ENCODE measurements at places on chromosomes 4 and X.

GRCh38 chrX:134645936-134646543, 12.2 kb downstream of the PLAC1 start:
- H3K36me3 ChIP-seq: no peaks in the 10 kb centered on the region
- no peak overlapping the region for H3K4me3 ChIP-seq
- H3K4me1 ChIP-seq: no peaks in the 10 kb centered on the region
- H3K27me3 ChIP-seq: no peaks in the 10 kb centered on the region

- H3K27me3 ChIP-seq: no peaks in the 10 kb centered on the region
- no peak overlapping the region for H3K27ac ChIP-seq
- no peaks in the 10 kb centered on the region for H3K4me1 ChIP-seq
- no peak for DNase-seq
- H3K4me3 ChIP-seq: peak overlapping the region; percentile 41
- no peaks in the 10 kb centered on the region for H3K36me3 ChIP-seq
Observed at GRCh38 chr4:137124278-137124932, 407.9 kb downstream of the PCDH18 start.

GRCh38 chrX:53357799-53358530, 64.5 kb downstream of the SMC1A start:
- H3K4me1 ChIP-seq: no peaks in the 10 kb centered on the region
- H3K27me3 ChIP-seq: no peaks in the 10 kb centered on the region
- no peak overlapping the region for H3K27ac ChIP-seq

GRCh38 chrX:112941209-112941837, 100.7 kb upstream of the AMOT start:
- no peaks in the 10 kb centered on the region for H3K27me3 ChIP-seq
- no peak overlapping the region for H3K27ac ChIP-seq
- H3K4me3 ChIP-seq: no peak overlapping the region
- no peaks in the 10 kb centered on the region for H3K4me1 ChIP-seq
- no peak for DNase-seq

GRCh38 chr4:186161138-186161537, 30.2 kb upstream of the CYP4V2 start:
- H3K4me3 ChIP-seq: no peak overlapping the region
- no peak overlapping the region for H3K27ac ChIP-seq
- DNase-seq: no peak
- H3K4me1 ChIP-seq: no peaks in the 10 kb centered on the region
- no peaks in the 10 kb centered on the region for H3K27me3 ChIP-seq
- H3K36me3 ChIP-seq: peaks cover 4% of the 10 kb centered on the region

DNA sequence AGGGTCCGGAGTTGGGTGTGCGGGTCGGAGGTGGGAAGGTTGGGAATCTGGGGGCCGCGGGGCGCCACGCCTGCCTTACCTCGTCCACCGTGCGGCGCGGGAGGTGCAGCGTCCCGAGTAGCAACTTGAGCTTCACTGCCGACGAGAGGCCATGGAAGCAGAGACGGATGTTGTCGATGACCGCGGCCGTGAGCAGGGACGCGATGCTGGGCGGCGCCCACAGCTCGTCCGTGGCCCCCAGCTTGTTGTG, 178 bp downstream of the NELFA start:
- DNase-seq: no peak
- peak overlapping the region; percentile 99 for H3K4me3 ChIP-seq
- H3K36me3 ChIP-seq: no peaks in the 10 kb centered on the region
- H3K27ac ChIP-seq: peak overlapping the region; percentile 94
- peaks cover 28% of the 10 kb centered on the region for H3K4me1 ChIP-seq

DNA sequence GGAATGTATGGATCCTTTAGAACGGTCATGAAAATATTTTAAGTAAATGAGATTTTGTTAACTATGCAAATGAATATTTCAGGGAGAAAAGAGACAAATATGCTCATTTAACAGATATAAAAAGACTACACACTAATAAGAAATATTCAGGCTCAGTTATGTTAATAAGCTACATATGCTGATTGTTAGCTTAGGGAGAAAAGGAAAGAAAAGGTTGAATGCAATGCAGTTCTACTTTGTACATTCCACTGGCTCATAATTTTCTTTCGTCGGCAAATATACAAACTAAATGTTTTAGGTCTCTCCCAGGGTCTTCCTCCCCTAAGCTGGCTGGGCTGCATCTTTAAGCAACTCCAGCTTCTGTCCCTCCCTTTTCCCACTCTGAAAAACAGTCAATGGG, 2.7 kb upstream of the RTL3 start:
- H3K36me3 ChIP-seq: no peaks in the 10 kb centered on the region
- no peaks in the 10 kb centered on the region for H3K27me3 ChIP-seq
- H3K27ac ChIP-seq: no peak overlapping the region
- H3K4me1 ChIP-seq: no peaks in the 10 kb centered on the region
- no peak overlapping the region for H3K4me3 ChIP-seq

GRCh38 chrX:120286733-120287512, 24.3 kb downstream of the TMEM255A start:
- H3K4me1 ChIP-seq: no peaks in the 10 kb centered on the region
- no peak overlapping the region for H3K27ac ChIP-seq
- H3K27me3 ChIP-seq: no peaks in the 10 kb centered on the region

GRCh38 chrX:39017716-39018115, 216.5 kb downstream of the MID1IP1 start:
- H3K4me3 ChIP-seq: no peak overlapping the region
- DNase-seq: no peak
- H3K4me1 ChIP-seq: peaks cover 9% of the 10 kb centered on the region
- H3K36me3 ChIP-seq: no peaks in the 10 kb centered on the region
- no peak overlapping the region for H3K27ac ChIP-seq

- no peak overlapping the region for H3K27ac ChIP-seq
- no peaks in the 10 kb centered on the region for H3K4me1 ChIP-seq
- H3K4me3 ChIP-seq: no peak overlapping the region
Observed at GRCh38 chrX:37958525-37959211, 47.7 kb upstream of the SYTL5 start.

- H3K4me3 ChIP-seq: no peak overlapping the region
- no peak for DNase-seq
- peaks cover 12% of the 10 kb centered on the region for H3K4me1 ChIP-seq
- no peak overlapping the region for H3K27ac ChIP-seq
Observed at GRCh38 chr4:84503495-84504437, 4.7 kb upstream of the NKX6-1 start.

- H3K27ac ChIP-seq: no peak overlapping the region
- no peak overlapping the region for H3K4me3 ChIP-seq
- no peaks in the 10 kb centered on the region for H3K27me3 ChIP-seq
- no peaks in the 10 kb centered on the region for H3K4me1 ChIP-seq
Observed at GRCh38 chr4:101865501-101866062, 75.1 kb downstream of the BANK1 start.

- H3K27me3 ChIP-seq: no peaks in the 10 kb centered on the region
- no peaks in the 10 kb centered on the region for H3K4me1 ChIP-seq
- DNase-seq: no peak
- H3K36me3 ChIP-seq: no peaks in the 10 kb centered on the region
- no peak overlapping the region for H3K4me3 ChIP-seq
- no peak overlapping the region for H3K27ac ChIP-seq
Observed at GRCh38 chr4:109629775-109630174, 69.7 kb downstream of the MCUB start.

GRCh38 chr4:15352524-15352923, 75.3 kb upstream of the C1QTNF7 start:
- H3K27me3 ChIP-seq: no peaks in the 10 kb centered on the region
- no peak for DNase-seq
- no peak overlapping the region for H3K4me3 ChIP-seq
- peaks cover 32% of the 10 kb centered on the region for H3K4me1 ChIP-seq
- no peaks in the 10 kb centered on the region for H3K36me3 ChIP-seq

DNA sequence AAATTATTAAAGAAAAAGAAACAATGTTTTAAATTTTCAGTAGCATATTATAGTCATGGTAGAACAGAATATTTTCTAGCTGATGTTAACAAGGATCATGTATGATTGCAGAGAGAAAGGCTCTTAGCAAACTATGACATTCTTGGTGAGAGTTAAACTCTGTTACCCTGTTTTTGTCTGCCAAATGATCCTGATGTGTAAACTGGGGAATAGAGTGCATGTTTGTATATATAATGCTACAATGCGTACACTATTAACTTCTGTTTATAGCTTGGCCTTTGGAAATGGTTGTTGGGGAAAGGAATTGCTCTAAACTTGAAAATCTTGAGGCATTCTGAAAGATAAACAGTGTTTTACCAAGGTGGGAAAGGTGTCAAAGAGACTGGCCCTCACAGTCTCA, 292.7 kb downstream of the ARHGAP24 start:
- no peaks in the 10 kb centered on the region for H3K36me3 ChIP-seq
- H3K4me3 ChIP-seq: no peak overlapping the region
- H3K27ac ChIP-seq: no peak overlapping the region
- no peaks in the 10 kb centered on the region for H3K27me3 ChIP-seq
- no peak for DNase-seq

DNA sequence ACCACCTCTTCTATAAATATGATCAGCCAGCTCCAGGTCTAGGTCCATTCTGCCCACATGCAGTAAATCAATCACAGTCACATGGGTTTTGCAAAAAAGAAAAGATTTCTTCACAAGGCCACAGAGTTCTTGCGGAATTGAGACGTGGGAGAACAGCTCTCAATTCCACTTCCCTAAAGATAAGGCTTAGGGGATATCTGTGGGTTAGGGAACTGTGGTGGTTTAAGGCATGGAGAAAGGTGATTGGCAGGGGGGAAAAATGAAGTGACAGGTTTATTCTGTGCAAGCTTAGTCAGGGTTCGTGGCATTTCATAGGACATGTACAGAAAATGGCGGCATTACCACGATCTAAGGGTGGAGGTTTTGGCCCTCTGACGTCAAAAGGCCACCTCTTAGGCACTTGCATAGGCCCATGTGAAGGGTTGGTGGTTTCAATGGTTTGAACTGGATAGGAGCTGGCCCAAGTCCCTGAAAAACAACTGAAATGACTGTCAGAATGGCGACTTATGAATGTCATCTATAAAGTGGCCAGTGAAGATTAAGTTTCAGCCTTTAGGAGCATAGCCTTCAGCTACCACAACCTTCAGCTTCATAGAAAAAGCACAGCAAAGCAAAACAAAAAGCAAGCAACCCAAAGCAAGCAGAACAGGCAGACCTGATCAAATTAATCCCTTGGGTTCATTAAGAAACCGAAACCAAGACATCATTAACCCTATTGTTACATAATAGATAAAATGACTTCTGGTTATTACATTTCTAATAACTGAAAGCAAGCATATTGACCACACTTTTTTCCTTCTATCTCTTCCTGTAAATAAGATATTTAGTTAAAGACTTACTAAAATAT, 289.8 kb upstream of the SFRP2 start:
- H3K4me3 ChIP-seq: no peak overlapping the region
- H3K36me3 ChIP-seq: no peaks in the 10 kb centered on the region
- no peaks in the 10 kb centered on the region for H3K27me3 ChIP-seq
- H3K4me1 ChIP-seq: no peaks in the 10 kb centered on the region
- no peak for DNase-seq
- H3K27ac ChIP-seq: no peak overlapping the region

DNA sequence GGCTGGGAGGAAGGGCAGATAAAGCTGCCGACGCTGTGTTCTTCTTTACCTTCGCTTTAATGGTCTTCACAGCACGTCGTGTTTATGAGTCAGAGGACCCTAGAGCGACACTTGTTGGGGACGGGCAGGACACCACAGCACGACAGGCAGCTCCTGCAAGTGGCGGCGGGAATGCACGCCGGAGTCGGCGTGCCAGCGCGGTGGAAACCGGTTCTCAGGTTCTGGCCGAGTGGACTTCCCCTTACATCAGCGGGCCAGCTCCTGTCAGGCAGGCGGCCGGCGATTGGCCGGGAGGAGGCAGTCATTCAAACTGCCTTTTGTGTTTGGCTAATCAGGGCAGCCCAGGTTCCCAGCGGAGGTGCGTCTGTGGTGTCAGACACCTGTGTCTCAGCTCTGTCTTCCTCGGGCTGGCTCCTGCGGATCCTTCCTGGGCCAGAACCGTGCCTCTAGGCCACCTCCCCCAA, 150.9 kb downstream of the SHROOM3 start:
- H3K27me3 ChIP-seq: no peaks in the 10 kb centered on the region
- DNase-seq: peak; percentile 65
- peaks cover 38% of the 10 kb centered on the region for H3K4me1 ChIP-seq
- peak overlapping the region; percentile 17 for H3K27ac ChIP-seq
- no peak overlapping the region for H3K4me3 ChIP-seq
- no peaks in the 10 kb centered on the region for H3K36me3 ChIP-seq

DNA sequence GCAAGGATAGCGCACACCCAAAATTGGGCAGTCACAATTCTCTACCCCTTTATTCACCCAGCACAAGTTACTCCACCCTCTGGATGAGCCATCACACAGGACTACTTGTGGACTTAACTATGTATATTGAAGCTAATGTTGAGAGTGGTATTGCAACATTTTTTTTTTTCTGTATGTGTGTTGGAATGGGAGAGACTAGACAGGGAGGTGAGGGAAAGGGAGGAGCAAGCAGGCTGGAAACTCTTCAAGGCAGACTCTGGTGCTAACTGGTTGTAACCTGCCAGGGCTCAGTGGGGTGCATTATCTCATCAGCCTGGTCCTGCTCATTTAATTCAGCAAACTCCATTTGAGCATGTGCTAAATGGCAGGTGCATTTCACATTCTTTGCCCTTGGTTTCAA, 18.4 kb upstream of the CWH43 start:
- H3K27ac ChIP-seq: no peak overlapping the region
- DNase-seq: no peak
- H3K36me3 ChIP-seq: no peaks in the 10 kb centered on the region

DNA sequence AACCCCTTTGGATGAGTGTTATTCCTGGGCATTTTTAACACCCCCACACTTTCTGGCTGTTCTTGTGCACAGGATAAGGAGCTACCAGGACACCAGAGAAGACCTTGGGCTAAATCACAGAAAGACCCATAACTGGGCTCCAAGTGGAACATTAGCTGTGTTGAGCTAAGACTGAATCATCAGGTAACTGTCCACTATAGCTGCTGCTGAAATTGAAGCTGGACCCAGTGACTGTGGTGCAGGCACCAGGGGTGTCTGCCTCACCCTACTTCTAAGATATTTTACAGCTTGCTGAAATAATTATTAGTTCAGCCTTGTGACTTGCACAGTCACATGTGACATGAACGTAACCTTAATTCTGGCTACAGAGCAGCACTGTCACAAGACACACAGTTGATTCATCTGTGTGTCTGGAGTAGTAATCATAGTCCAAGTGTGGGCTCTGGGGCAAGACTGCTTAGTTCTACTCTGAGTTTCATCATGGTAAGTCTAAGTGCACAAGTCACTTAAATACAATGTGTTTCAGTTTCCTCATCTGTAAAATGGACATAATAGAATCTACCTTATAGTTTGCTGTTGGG, 127.4 kb downstream of the SLC39A8 start:
- DNase-seq: no peak
- no peaks in the 10 kb centered on the region for H3K4me1 ChIP-seq
- H3K4me3 ChIP-seq: no peak overlapping the region
- no peaks in the 10 kb centered on the region for H3K27me3 ChIP-seq
- H3K27ac ChIP-seq: no peak overlapping the region
- no peaks in the 10 kb centered on the region for H3K36me3 ChIP-seq

Data from sigmoid colon (tissue), 7 donors.